ENCODE measurements at places on chromosomes 1 and 21.

DNA sequence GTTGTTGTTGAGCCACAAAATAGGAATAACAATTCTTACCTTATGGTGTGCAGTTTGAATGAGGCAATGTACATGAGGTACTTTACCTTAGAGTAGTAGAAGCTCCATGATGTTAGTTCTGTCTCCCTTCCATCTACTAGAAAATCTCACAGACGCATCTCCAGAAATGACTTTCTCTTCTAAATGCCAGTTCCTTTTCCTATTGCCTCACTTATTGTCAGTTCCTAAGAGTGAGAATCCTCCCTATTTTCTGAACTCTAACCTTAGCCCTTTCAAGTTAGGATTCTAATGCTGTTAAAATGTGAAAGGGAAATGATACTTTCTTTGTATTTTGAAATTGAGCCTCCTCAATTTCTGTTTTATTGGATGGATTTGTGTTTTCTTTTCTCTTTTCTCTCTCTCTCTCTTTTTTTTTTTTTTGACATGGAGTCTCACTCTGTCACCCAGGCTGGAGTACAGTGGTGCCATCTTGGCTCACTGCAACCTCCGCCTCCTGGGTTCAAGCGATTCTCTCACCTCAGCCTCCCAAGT, 18.6 kb upstream of the MAPKAPK2 start:
- DNase-seq = no peak

DNA sequence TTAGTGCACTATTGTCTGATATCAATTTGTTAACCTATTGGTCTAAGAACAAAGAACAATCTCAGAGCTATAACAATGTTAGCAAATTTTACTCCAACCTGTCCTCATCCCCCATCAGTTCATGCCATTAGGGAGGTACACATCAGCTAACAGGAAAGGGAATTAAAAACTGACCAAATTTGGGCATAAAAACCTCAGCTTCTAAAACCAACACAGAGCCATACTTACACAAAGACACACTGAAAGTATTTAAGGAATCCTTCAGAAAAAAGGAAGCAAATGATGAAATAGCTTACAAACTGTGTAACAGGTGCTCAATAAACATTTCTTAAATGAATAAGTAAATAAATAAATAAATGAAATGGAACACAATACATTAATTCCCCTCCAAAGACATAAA, 89.2 kb downstream of the TTLL7 start:
- no peak for DNase-seq

DNA sequence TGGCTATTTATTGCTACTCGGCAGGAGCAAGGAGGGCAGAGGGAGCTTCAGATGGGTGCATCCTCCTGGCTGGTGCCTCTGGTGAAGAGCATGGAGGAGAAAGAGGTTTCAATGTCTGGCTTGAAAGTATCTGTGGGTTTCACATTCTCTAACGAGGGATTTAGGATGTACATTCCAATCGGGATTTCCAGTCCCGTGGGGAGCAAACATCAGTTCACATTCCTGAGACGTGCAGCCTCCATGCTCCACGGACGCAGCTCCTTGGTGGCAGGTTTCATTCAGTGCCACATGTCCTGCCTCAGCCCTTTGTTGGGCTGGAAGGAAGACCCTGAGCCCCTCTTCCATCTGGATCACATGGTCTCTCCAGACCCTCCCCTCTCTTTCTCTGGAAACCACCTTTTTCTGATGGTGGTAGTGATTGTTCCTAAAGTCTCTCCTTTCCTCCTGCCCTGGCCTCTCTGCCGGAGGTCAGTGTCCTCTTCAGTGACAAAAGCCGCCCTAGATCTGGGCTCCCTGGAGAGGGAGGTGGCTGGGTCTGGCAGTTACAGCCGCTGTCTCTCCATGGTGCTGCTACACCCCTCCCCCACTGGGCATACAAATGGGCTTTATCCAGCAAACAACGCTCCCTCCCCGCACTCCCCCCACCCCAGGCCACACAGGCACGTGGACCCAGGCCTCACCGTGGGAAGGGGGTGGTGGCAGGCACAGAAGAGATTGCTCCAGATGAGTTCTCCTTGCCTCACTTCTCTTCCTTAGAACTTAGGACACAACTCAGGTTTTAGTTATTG, 826 bp upstream of the CA14 start:
- no peak for DNase-seq

- DNase-seq = no peak
Observed at GRCh38 chr1:209622841-209623829, 29.1 kb downstream of the LAMB3 start.

GRCh38 chr1:186798960-186799688, 29.6 kb upstream of the PLA2G4A start:
- no peak for DNase-seq

- no peak for DNase-seq
Observed at GRCh38 chr21:28993293-28993629, 584 bp upstream of the LTN1 start.

- DNase-seq = no peak
Observed at GRCh38 chr1:93692983-93693591, 11.4 kb upstream of the BCAR3 start.

- DNase-seq = peak; percentile 17
Observed at GRCh38 chr1:41241354-41241748, 755 bp downstream of the SCMH1 start.

DNA sequence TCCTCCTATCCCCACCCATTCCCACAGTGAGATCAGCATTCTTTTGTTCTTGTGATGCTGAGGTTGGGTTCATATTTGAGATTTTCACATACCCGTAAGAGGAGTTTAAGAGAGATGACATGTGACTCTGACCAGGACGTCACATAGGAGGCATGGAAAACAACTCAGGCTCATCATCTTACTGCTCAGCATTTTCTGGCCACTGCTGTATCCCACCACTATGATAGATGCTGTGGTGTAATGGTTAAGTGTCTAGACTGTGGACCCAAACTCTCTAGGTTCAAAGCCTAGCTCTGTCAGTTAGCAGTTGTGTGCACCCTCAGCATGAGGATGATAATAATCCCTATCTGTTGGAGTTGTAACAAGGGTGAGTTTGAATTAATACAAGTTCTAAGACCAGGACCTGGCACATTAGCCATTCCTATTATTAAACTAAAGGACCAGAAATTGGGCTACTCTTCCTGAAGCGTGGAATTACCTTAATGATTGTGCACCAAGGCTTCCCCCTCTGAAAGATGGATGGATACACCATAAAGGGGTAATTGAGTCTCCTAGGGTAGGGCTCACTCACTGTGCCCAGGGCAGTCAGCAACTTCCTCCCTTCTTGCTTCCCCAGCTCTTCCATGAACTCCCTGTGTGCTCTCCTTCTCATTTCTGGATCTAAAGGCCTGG, 40.9 kb downstream of the LGR6 start:
- no peak for DNase-seq

GRCh38 chr1:44037154-44037553, 5.9 kb upstream of the SLC6A9 start:
- DNase-seq = no peak

DNA sequence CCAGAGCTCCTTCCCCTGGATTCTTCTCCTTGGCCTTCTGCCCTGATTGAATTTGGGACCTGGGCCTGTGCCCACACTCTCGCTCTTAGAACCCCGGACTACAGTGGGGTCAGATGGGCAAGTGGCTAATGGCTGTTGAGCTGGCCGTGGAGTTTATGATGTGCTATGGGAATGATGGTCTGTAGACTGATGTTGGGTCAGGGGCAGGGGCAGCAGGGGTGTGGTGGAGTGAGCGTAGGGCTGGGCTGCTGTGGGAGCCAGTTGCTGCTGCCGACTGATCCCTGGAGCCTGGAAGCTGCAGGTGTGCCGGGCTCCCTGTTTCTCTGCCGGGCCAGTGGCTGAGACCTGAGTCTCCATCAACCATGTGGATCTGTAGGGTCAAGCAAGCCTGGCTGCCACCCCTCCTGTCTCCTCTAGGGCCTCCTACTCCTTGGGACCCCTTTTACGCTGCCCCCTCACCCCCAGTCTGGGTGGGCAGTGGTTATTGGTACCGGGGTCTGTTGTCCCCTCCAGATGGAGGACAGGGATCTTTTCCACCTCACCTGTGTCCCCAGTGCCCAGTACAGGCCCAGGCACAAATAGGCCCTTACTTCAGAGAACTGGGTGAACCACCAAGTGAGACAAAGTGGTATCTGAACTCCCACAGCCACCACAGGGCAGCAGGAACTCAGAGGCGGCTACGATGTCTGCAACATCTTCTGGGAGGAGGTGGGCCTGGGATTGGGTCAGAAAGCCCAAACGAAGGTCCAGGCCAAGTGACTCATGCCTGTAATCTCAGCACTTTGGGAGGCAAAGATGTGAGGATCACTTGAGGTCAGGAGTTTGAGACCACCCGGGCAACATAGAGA, 5.1 kb downstream of the PODN start:
- DNase-seq = no peak

DNA sequence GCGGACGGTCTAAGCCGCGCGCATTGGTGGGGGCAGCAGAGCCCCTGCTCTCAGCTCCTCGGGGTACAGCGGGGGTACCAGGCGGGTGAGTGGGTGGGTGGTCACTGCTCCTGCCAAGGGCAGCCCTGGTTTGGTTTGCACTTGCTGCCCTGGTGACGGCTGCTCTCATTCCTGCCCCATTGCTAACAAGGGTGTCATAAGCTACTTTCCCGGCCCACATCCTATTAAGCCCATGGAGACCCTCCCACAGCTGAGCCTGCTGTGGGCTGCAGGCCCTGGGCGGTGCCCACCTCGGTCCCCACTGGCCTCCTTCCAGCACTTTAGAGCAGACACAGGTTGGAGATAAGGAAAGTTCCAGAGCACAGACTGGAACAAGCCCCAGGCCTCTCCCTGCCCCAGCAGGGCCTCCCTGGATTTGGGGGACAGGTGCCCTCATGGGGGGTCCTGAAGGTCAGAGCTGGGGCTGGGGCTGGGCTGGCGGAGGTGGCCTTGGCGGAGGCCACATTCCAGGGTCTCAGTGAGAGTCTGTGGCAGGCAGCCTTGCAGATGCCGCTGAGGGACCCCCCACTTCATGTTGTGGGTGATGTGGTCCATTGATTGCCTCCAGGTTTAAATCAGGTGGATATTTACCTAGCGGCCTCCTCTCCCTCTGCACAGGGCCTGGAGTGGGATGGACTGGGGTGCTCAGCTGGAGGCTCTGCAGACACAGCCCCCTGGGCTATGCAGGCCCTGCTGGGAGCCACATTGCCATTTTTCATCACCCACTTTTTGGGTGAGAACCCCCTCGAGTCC, 27.0 kb downstream of the COL18A1 start:
- no peak for DNase-seq

DNA sequence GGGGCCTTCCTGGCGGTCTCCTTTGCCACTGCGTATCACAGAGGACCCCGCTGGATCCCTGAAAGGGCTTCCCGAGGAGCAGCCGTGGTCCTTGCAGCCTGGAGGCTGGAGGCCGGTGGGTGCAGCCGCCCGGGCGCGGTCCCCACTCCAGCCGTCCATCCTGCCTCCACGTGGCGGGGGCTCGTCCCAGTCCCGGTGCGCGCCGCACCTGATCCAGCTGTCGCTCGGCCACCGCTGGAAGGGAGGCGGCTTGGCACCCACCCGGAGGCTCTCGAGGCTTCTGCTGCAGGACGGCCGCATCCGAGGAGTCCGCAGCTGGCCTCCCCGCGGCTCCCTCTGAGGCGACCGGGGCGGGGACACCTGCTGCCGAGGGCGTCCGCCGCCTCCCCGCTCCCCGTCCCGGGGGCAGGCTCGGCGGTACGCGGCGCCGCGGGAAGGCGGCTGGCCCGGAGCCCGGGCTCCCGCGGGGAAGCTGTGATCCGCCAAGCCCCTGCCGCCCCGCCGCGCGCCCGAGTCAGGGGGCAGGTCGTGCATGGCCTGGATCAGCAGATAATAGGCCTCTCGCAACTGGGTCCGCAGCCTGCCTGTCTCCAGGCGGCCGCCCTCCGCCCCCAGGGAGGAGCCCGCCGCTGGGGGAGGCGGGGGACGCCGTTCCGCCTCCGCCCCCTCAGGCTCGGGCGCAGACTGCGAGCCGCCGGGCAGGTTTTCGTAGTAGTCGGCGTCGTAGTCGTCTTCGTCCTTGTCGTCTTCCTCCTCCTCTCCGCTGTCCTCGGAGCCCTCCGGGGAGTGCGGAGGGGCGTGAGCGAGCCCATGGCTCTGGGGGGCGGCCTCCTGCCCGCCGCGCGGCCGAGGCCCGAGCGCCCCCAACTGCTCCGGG, at the start of gene SYDE2:
Gene SYDE2 (minus strand): TSS at position 554 of the 877 bp plus-strand sequence. CDS start 20 bp downstream, at position 534.
- DNase-seq = peak; percentile 83

DNA sequence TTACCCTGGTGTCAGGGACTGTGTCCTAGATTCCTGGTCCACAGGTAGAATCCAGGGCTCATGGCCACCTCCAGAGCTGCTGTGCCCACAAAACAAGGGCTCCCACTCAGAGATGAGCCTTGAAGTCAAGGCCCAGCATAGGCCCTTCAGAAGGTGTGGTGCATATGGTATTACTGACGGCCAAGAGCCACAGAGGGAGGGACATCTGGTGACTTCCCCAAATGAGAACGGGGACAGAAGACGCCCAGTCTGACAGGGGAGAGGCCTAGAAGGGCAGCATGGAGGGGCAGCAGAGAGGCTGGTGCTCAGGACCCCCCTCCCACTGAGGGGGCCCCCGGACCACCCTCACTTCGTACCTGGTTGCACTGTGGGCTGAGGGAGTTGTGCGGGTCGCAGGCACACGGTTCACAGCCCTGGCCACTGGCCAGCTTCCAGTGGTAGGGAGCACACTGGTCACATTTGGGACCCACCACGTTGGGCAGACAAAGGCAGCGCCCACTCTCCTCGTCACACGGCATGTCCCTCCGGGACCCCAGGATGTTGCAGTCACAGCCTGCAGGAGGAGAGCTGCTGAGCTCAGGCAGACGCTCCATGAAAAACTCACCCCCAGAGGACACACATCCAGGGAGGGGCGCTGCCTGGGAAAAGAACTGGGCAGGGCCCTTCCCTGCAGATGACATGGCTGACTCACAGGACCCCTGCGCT, 25.0 kb downstream of the LAMB3 start:
- DNase-seq = no peak

GRCh38 chr1:168833362-168833761, 104.4 kb upstream of the DPT start:
- no peak for DNase-seq

DNA sequence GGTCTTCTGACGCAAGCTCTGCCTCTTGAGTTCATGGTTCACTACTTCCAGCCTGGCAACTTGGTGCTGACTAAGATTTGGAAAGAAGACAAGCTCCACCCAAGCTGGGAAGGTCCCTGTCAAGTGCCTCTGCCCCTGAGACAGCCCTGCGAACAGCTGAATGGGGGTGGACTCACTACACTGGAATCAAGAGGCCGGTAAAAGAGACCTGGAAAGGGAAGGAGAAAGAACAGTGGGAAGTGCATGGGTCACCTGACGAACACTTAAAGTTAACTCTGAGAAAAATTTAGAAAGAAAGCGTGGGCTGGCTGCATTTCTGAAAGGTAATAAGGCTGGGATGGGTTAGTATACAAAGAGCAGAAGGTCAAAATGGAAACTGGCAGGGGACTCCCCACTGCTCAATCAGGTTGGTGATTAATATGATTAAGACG, 26.1 kb upstream of the ZNF496 start:
- no peak for DNase-seq

- no peak for DNase-seq
Observed at GRCh38 chr1:100265562-100265930, 470 bp upstream of the RTCA start.

GRCh38 chr1:213947200-213947801, 40.5 kb upstream of the PROX1 start:
- DNase-seq = no peak

DNA sequence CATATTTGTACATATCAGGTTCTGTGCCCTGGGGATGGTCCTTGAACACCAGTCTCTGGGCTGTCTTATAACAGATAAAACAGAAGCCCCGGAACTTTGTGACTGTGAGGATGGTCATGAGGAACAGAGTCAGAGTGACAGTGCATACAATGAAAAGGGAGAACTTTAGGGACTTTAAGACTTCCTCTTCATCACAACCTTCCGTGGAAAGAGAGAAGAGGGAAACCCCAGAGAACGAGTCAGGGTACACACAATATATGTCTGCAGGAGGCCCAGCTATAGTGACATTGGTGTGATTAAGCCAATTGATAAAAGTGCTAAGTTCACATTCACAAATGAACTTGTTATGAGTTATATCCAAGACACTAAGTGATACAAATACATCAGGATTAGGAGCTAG, 32.1 kb downstream of the TLR5 start:
- DNase-seq = no peak
